ENCODE measurements at places on chromosomes 13 and 19.

GRCh38 chr19:46728693-46729339 is 11.9 kb upstream of the PRKD2 start:
- no peak for DNase-seq

DNA sequence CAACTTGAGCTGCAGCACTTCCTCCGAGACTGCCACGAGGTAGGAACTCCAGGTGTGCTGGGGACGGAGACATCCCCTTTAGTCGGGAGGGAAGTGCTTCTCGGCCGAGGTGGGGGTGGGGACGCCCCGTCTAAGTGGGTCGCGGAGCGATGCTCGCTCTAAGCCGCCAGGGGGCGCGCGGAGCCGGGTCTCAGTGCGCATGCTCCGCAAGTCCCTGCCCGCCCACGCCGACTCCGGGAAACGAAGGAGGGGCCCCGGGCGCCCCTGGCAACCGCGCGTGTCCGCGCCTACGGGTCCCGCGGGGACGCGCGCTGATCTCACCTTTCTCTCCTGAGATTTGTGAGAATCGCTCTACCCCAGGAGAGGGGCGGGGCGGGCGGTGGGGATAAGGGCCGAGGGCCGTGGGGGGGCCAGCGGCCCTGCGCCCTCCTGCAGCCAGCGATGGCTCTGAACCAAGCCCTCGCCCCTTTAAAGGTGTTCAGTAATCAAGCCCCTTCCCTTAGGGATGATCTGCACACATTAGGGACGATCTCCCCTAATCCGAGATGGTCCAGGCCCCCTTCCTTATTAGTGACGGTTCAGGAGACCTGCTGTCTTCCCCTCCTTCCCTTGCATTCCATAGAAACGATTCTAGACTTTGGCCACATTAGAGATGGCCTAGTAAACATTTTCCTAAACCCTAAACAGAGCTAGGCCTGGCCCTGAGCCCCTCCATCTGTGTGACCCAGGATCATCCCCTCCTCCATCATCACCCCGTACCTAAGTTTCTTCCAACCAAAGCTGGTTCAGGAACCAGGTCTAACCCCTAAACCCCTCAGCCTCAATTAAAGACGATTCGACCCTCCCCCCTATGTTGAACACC is 47.3 kb upstream of the SHKBP1 start:
- DNase-seq: no peak

DNA sequence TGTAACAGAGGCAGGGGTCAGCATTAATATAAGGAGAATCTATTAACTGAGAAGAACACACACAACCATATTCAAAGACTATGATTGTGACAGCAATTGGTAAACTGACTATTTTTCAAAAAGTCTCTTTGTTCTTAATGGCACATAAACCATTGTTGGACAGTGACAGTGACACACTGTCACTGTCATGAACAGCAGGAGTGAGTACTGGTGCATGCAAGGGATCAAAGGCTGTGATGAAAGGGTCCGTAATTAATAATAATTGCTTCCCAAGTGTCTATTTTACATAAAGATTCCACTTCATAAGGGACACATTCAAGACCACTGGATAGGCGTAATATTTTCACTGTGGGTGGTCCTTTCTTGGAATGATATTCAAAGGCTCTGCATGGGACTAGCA is 50.7 kb downstream of the LHFPL6 start:
- DNase-seq: no peak

- DNase-seq: no peak
Observed at GRCh38 chr13:30810261-30810701, 74.9 kb downstream of the ALOX5AP start.

- DNase-seq: peak; percentile 95
Observed at GRCh38 chr19:47663911-47664771, 49.1 kb upstream of the EHD2 start.

DNA sequence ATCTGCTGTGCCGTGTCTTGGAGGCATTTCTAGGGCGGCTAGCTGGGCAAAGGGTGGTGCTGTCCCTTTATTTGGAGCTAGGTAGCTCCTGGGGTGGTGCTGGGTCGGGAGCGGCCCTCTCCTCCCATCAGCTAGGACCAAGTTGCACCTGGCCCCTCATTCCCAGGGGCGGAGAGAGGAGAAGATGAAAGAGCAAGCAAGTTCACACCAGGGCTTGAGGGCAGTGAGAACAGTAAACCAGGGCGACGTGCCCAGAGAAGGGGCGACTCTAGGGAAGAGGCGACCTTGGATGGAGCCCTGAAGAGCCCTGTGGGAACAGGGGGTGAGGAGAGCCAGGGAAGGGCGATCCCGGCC is 17.0 kb upstream of the KCNN1 start:
- DNase-seq: no peak

DNA sequence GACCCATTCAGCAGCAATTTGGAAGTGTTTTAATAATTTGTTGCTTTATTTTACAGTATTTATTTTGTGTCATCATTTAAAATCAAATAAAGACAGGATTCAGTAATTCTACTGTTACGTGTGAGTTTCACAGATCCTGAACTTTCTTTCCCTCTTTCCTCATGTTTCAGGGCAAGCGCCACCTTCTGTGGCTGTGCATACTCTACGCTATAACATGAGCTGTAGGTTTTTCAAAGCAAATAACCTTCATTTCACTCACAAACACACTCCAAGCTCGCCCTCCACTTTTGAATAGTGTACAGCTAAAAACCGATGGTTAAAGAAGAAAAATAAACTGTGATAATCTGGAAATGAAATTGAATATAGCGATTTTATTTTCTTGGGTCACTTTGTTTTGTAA is 753.3 kb downstream of the OLFM4 start:
- no peak for DNase-seq

DNA sequence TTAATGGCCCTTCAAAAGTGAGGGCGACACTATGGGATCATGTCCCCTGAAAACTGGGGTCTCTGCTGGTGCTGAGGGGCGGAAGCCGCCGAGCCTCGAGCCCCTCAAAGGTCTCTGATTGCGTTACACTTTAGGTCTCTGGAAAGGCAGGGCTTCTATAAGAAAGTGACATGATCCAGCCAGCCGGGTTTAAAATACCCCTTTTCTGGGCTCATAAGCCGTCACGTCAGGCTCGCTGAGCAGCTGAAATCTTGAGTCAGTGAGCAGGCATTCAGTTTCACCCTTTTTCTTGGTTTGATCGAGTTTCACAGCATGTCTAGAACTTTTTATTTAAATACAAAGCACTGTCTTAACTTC is 600 bp upstream of the HMGB1 start:
- DNase-seq: no peak

- DNase-seq: no peak
Observed at GRCh38 chr13:84443463-84443862, 561.2 kb upstream of the SLITRK1 start.

GRCh38 chr19:2699413-2700140 is 2.9 kb downstream of the GNG7 start:
- DNase-seq: no peak

DNA sequence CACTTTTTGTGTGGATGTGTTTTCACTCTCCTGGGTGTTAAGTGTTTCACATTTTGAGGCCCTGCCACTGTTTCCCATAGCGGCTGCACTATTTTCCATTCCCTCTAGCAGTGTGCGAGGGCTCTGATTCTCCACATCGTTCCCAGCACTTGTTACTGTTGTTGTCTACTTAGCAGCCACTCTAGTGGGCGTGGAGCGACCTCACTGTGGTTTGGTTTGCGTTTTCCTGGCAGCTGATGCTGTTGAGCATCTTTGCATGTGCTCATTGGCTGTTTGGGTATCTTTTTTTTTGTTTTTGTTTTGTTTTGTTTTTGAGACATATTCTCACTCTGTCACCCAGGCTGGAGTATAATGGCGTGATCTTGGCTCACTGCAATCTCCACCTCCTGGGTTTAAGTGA is 14.4 kb downstream of the NAXD start:
- no peak for DNase-seq

DNA sequence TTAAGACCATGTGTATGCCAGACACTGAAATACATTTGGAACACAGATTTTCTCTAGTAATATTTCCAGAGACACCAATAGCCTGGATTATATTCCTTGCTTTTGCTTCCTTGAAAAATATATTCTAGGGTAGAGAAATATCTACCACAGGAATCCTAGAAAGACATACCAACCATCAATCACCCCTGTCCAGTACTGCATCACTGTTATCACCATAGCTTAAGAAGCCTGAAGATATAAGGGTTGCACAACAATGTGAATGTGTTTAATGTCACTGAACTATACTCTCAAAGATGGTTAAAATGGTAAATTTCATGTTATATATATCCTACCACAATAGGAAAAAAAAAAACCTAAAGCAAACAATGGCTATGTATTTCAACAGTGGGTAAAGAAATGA is 163.6 kb downstream of the DIAPH3 start:
- no peak for DNase-seq

- DNase-seq: no peak
Observed at GRCh38 chr13:47774671-47774994, 226.4 kb downstream of the SUCLA2 start.

- DNase-seq: no peak
Observed at GRCh38 chr13:24742294-24742693, 21.7 kb upstream of the RNF17 start.

DNA sequence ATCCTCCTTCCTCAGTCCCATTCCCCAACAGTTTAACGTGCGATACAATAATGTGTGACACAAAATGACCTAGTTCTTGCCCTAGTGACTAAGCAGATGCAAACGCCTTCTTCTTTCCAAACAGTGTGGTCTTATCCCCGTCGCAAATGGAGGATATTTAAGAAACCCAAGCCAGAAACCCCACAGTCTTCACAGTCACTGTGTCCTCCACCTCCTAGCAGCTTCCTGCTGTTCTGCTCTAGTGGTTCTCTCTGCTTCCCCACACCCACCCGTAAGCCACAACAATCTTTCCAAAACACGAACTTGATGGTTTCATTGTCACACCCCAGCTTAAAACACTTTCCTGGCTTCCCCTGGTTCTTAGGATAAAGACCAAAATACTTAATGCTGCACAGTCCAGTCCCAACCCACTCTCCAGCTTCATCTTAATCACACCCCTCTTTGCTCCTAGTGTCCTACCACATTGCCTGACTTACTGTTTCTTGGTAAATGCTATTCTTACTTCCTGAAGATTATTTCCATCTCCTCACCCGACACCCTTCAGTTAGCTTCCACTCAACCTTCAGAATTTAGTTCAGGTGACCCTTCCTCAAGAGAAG is 32.3 kb downstream of the ITM2B start:
- no peak for DNase-seq

GRCh38 chr13:31012655-31013024 is 80.2 kb downstream of the TEX26 start:
- DNase-seq: no peak
